Ovary (tissue), 10 donors: ENCODE measurements at places on chromosomes 11 and 22.
A peak's percentile ranks its signal among the peaks of the same experiment; 100 is the strongest.

- peak; percentile 35 for DNase-seq
These were observed 762 bp upstream of the CCDC134 start for GRCh38 chr22:41799486-41800347.

- DNase-seq, result peak; percentile 16
These were observed 30.0 kb upstream of the MMP7 start for GRCh38 chr11:102560555-102561011.

GRCh38 chr11:104078245-104078644 lies 41.8 kb downstream of the DDI1 start:
- DNase-seq, result no peak

- no peak for DNase-seq
These were observed 6.1 kb downstream of the TNNT3 start for GRCh38 chr11:1925373-1926155.

- no peak for DNase-seq
These were observed 1.9 kb upstream of the DGAT2 start for GRCh38 chr11:75766443-75767227.

DNA sequence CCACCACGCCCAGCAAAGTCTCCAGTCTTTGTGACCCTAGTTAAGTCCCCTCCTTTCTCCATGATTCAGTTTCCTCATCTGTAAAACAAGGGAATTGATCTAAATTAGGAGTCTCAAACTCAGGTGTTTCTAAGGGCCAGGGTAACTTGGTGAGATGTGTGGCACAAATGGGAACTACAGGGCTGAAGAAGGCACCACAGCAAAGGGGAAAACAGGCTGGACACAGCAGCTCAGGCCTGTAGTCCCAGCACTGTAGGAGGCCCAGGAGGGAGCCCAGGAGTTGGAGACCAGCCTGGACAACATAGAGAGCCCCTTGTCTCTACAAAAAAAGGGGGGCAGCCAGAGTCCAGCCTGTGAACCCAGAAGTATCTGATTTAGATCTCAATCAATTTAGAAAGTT lies 15.6 kb upstream of the PATZ1 start:
- DNase-seq, result no peak

DNA sequence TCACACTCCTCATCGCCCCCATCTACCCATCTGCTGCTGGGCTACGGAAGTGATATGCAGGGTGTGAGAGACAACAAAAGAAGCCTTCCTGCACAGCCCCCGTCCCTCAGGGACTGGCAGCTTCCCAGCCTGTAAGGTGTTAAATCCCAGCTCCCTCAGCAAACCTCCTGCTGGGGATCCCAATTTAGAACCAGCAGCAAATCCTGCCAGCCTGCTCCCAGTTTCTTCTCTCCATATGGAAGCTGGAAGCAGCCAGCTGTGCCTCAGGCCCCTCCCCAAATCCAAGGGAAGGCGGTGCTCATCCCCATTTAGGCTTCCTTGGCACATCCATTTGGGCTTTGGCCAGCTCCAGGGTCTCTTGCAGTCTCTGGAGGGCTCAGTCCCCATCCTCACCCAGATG lies 47.5 kb downstream of the PAMR1 start:
- no peak for DNase-seq

DNA sequence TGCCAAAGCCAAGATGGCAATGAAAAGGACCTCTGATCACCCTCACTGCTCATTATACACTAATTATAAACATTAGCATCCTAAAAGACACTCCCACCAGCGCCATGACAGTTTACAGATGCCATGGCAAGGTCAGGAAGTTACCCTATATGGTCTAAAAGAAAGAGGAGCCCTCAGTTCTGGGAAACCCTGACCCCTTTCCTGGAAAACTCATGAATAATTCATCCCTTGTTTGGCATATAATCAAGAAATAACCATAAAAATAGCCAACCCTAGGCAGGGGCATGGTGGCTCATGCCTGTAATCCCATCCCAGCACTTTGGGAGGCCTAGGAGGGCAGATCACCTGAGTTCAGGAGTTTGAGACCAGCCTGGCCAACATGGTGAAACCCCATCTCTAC lies 12.7 kb upstream of the CAPN5 start:
- DNase-seq, result no peak

DNA sequence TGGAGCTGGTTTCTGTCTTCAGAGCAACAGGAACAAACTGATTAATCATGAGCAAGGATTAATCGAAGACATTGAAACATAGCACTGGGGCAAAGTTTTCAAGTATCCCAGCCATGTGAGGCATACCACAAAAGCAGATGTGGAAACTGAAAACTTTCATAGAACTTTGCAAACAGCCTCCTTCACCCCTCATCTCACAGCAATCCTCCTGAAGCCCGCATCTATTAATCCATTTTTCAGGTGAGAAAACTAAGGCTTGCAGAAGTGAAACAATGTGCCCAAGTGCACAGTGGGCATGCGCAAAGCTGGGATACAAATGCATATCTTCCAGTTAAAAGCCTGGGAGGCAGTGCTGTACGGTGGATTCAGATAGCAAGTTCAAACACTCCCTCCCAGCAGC lies 58.6 kb upstream of the HMGXB4 start:
- no peak for DNase-seq

DNA sequence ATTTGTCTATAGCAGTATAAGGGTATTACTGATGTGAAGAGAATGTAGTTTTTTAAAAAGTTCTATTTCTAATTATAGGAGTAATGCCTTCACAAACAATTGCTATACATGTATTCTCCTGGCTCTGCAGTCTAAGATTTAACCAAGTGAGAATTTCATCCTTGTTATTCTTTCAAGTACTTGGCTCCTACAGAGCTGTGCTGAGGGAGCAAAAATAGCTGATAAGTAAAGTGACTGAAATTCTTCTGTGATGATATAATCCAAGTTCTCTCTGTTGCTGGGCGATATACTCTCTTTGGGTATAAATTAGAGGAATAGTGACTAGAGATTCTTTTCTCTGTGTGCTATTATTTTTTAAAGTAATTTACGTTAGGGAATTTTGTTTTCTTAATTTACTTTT lies 68.0 kb downstream of the PGR start:
- DNase-seq, result no peak

- no peak for DNase-seq
These were observed 82.9 kb upstream of the CRTAM start for GRCh38 chr11:122755409-122755808.

GRCh38 chr11:130234315-130234714 lies 74.7 kb downstream of the ST14 start:
- no peak for DNase-seq

DNA sequence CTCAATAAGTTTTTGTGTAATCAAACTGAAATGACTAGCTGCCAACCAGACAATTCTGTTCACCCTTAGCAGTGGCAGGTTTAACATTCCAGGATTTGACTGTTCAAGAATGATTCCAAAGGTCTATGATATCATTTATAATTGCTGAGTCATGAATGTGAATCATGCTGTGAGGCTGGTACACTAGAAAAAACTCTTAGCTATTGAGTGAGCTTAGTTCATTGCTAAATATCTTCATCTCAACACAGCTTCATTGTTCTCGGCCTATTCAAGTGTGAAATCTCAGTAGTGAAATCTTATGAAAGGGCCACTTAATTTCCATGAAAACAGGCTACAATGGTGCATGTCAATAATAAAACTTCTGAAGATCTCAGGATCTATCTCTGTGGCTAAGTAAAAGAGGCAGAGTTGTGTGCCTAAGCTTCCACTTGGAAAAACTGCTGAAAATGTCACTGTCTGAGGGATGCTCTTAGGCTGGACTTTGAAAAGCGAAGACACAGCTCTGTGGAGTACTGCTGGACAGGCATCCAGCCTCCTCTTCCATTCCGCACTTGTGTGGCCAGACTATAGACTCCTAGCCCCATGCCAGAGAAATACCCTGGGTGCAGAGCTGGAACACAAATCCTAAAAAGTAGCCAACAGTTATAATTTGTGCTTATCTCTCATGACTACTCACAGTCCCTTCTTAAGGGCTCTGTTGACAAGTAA lies 12.8 kb downstream of the AQP11 start:
- no peak for DNase-seq
